ENCODE measurements at places on chromosomes 3 and 15.

DNA sequence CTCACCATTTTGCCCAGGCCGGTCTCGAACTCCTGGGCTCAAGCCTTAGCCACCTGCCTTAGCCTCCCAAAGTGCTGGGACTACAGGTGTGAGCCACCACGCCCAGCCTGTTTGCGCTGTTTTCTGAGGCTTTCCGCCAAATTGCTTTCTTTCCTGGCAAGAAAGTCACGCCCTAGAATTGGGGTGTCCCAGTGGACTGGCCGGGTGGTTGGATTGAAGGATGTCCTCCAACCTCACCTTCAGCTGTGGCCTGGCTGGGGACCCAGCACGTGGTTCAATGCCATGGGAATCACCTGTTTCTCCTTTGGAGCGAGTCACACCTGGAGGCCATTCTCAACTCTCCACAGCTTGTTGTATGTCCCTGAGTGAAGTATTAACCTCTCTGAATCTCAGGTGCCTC is 5.8 kb upstream of the ANKDD1A start:
- no peak for DNase-seq

DNA sequence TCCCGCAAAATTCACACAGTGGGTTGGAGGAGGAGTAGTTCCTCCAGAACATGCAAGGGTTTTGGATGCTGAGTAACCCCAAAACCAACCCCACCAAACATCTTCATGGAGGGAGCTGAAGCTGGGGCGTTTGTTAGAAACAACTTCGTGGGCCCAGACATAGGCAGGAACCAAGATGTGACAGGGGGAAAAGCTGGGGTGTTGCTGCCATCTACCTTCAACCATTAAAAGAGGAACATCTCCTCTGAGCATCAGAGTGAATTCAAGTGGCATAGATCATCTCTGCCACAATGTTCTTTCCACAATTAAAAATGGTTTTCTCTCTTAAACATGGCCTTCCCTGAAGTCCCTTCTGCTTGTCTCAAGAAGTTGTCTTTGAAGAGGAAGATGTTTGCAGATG is 20.5 kb downstream of the SIDT1 start:
- DNase-seq: no peak

DNA sequence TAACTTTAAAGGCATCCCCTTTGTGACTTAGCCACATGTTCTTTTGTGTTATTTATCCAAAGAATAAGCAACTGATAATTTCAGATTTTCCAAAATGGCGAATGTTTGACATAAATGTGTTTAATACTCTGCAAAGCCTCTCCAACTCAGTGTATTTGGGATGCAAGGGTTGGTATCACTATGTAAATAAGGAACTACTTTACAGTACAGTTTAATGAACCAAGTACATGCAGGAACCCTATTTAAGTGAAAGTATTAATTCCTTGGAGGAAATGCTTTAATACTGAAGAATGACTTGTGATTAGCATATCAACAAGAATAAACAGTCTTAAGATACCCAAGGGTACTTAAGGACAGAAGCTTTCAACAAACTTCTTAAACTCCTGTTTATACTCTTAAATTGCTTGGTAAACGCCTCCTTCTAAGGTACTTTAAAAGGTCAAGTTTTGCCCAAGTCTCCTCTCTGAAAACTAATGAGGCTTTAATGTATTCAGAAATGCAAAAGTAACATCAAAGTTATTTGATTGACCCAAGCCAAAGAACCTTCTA is 107.7 kb downstream of the TNIK start:
- DNase-seq: no peak

GRCh38 chr15:70625438-70625837 is 137.9 kb downstream of the UACA start:
- no peak for DNase-seq

DNA sequence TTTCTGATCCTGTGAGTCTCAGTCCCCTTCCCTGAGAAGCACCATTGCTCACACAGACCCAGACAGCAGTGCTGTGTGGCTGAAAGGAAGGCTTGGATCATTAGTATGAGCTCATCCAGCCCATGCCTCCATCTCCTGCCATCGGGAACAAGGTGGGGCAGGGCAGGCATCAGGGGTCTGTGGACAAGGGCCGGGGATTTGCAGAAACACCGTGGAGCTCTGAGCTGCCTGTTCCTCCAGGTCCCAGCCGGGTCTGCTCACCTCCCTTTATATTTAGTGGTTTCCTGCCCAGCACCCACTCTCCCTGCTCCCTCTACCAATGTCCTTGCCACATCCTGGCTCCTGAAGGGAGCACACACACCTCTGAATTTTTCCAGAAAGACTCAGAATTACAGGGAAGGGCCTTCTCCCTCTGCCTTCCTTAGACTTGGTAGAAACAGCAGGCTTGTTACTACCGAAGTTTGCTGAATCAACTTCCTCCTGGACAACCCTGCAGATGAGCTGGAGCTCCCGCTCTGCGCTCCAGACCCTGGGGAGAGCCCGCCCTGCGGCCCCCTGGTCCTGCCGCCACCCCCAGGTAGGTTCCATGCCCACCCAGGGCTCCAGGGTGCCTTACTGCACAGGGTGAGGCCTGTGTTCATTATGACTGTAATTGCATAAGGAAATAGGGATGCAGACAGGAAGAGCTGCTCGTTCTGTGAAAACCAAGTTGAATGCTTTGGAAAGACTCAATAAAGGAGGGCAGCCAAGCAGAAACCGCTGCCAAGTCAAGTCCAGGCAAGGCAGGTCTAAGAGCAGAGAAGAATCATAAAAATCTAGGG is 128.1 kb downstream of the NSMCE3 start:
- no peak for DNase-seq

- DNase-seq: no peak
Measured at GRCh38 chr3:95123104-95123503, 1060.2 kb downstream of the NSUN3 start.
